ENCODE measurements at places on chromosomes 6 and 20.

GRCh38 chr6:120378582-120379220, 955.6 kb downstream of the TBC1D32 start:
- no peak for DNase-seq

DNA sequence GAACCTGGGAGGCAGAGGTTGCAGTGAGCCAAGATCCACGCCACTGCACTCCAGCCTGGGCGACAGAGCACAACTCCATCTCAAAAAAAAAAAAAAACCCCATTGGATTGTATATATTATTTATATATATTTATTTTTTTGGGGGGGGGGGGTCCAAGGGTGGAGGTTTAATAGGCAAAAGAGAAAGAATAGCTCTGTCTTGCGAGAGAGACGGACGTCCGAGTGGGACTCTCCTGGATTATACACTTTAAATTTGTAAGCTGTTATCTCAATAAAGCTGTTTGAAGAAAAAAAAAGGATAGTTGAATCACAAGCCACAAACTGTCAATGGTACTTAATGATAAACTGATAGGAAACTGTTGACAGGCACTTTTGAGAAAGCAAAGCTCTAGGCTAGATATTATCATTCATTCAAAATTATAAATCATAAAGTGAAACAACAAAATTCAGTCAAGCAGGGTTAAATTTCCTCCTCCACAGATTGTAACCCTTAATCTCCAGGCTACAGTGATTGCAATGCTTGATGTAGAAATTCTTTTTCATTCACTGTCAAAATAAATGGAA, 20.3 kb downstream of the EIF2S2 start:
- DNase-seq, result no peak

DNA sequence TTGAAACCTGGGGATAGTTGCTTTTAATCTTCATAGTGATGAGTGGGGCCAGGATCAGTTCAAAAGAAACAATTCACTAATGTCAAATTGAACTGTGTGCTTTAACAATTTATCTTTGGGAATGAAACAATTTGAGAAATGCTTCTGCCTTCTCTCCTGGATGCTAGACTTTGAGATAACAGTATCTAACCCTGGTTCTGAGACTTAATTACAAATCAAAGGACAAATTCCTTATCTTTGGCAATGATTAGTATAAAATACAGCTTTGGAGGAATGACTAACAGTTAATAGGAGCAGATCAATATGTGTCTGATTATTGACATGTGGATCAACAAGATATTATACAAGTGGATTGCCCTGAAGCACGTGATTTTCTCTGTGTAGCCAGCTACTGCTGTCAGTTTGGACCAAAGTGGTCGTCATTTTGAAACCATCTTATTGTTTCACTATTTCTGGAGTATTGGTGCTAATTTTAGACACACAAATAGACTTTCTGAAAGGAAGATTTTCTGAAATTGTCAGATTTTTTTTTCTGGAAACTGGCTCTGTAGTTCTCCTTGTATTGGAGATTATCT, 6.2 kb upstream of the FLRT3 start:
- no peak for DNase-seq

DNA sequence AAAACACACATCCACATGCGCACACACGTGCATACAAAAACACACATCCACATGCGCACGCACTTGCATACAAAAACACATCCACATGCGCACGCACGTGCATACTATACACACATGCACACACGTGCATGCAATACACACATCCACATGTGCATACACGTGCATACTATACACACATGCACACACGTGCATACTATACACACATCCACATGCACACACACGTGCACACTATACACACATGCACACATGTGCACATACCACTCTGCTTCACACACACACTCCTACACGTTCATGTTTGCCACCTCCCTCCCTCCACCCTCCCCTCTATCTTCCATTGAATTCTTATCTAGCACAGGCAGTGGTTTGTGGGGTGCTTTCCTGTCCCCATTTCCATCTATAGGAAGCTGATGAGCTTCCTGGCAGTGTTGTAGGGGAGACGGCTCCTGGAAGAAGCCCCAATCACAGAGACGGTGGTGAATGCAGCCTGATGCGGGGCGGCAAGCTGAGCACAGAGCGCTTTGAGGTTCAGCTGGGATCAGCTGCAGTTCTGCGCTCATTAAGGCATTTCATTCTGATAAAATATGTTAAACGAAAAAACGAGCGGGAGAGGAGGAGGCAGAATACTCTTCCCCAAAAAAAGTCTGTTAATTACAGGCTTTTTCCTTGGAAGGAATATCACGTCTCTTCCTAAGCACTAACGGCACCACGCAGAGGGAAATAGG, 287.7 kb downstream of the TAF4 start:
- DNase-seq, result no peak

DNA sequence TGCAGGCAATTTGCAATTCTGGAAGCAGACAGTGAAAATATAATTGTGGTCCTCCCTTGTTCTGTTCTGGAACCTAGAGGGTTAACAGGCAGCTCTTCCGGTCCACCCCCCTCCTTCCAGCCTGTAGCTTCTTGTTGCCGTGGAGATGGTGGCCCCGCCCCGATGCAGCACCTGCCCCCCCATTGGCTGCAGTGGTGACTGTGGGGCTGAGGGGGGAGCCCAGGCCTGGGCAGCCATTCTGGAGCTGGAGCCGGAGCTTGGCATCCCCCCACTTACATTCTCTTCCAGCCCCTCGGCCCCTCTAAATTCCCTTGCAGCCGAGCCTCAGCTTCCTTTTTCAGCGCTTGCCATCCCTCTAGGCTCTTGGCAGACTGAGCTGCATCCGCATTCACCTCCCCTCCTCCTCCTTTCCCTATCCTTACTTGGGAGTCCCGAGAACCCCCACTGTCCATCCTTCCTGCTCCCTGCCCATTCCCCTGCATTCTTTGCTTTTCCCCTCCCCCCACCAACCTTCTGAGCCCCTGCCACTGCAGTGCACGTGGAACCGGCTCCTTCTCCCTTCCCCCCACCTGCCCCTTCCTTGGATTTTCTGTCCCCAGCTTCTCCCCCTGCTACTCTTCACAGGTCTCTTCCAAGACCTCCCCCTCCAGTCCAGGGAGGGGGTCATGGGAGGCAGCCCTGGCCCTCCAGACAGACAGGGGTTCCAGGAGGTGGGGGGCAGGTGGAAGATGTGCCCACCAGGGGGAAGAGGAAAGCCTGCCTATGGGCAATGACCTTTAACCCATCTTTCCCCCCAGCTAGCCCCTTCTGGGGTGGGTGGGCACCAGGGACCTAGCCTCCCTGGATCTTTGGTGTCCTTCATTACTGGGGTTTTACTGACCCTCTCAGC, 11.4 kb downstream of the SYNGAP1 start:
- peak; percentile 43 for DNase-seq

DNA sequence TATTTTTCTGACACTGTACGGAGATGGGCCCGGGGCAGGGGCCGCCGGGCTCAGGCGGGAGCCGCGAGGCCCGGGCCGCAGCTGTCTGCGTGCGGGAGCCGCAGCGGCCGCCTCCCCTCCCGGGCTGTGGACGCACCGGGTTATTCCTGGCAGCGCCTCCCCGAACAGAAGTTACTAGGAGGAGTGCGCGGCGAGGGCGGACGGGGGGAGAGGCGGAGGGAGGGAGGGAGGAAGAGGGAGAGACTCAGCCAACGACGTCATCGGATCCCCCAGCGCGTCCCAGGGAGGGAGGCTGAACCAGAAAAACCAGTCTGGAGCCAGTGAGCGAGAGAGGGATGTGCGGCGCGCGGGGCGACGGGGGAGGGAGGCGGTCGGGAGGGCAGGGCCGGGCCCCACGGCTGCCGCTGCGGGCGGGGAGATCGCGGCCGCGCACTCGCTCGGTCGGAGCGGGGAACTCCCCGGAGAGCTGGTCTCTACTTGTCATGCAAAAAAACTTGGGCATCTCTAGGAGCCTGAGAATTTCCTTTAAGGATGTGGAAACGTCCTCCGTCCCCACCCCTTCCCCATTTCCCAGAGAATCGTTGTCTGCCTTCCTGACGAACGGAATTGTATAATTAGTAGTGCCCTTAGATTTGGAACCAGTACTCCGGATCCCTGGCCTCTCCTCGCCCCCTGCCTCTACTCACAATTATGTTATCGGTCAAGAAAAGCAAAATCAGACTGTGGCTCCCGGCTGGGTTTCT, 1.4 kb upstream of the HIVEP2 start:
- DNase-seq, result peak; percentile 99

GRCh38 chr6:150967910-150968309, 102.4 kb downstream of the MTHFD1L start:
- no peak for DNase-seq

DNA sequence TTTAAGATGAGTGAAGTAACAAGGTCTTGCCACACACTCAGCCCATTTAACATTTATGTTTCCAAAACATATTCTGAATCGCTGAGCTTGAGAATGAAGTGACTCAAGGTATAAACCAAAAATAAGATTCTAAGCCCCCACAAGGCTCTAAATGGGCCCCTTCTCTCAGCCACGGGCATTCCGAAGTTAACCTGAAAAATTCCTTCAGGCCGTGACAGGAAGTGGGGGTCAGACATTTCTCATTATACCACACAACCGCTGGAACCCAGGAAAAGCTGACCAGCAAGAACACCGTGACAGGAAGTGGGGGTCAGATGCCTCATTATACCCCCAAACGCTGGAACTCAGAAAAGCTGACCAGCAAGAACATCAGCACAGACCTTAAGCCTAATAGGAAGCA, 247.9 kb downstream of the ERMARD start:
- no peak for DNase-seq

DNA sequence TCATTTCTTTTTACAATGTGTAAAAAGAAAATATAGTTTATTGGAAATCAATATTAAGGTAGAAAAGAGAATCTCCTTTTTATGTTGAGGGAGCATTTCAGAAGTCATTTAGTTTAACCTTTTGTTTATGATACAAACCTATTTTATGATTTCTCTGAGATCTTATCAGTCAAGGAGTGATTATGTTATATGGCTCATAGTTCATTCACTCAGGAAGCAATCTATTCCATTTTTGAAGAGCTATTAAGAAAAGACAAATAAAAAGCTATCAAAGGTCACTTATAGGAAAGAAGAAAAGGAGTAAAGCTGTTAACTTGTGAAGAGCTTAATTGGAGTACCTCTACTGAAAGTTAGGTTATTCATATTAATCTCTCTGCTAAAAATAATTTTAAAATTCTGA, 526.6 kb upstream of the JAG1 start:
- no peak for DNase-seq

DNA sequence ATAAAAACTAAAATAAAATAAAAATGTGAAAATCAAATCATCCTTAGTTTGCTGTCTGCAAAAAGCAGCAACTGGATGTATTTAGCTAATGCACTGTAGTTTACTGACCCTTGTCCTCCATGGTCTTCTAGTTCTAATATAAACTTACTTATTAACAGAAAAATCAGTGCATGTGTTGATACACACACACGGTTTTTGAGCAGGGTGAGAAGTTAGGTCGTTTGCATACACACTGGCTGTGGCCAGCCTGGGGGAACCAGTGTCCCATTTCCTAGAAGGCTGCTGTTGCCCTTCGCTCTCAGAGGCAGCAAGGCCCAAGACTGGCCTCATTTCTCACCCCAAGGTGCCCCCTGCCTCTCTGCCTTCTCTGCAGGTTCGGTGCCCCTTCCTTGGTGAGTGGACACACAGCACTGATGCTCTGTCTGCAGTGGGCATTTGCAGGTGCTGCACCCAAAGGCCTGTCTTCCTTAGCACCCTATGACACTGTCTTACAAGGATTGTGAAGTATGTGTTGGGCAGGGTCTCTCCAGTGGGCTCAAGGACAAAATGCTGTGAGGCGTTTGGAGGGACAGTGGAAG, 168.5 kb downstream of the SCP2D1 start:
- DNase-seq, result no peak

- DNase-seq, result no peak
Observed at GRCh38 chr6:91094341-91094740, 507.5 kb upstream of the MAP3K7 start.

DNA sequence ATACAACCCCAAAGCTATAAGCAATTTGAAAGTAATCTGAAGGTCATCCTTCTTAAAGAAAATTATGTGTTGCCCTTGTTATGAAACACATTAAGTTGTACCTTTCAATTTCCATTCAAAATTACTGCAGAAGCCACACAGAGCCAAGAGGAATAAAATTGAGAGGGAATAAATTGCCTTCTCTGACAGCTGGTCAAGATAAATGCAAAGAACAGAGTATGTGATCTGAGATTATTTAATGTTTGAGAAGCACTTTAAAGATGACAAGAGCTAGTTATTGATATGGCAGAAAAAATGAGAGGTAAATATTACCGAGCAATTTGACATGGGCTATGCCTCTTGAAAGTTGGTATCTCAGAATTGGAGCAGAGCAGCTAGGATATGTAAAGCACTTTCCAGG, 61.6 kb downstream of the TRDN start:
- DNase-seq, result no peak

- DNase-seq, result peak; percentile 72
Observed at GRCh38 chr20:44253528-44253927, 6.4 kb downstream of the GDAP1L1 start.

- peak; percentile 67 for DNase-seq
Observed at GRCh38 chr6:63636518-63637021, 968 bp downstream of the PHF3 start.

DNA sequence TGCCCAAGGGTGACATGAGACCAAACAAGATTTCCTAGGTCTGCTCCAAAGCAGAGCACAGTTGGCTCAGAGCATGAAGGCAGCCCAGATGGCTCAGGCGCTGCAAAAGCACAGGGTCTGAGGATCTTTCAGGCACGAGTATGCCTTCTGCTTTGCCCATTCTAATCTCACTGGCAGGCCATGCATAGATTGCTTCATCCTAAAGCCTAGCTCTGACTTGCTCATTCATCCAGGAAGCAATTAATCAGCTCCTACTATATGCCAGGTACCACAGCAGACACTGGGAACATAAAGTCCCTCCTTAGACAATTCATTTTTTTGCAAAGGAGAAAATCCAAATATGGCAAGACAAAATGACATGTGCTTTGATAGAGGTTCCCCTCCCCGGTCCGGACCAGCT, 31.2 kb downstream of the GPLD1 start:
- no peak for DNase-seq

- DNase-seq, result no peak
Observed at GRCh38 chr20:44660581-44660980, 9.1 kb upstream of the ADA start.

DNA sequence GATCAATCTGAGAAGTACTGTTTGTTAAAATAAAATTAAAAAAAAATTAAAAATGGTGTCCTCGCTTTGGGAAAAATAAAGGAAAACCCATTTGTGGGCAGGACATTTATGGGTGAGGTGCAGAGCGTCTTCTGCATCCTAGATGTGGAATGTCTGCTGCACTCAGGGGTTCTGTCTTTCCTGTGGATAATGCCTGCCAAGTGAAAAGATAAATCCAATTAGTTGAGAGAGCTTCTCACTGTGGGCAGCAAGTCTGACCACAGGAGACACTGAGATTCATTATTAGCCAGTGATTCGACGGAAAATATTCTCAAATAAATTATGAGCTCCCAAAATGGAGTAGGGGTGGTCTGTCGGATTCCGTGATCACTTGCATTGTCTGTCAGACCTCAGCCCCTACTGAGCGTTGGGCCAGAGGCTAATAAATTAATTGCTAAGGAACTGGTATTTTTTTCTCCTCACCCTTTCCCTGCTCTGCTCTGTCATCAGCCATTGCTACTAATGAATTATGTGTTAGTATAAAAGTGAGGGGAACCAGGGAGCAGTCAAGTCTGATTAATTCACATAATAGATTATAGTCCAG, 10.0 kb downstream of the GMPR start:
- no peak for DNase-seq

Measured in aorta (tissue), 5 donors.